Activated naive CD4-positive, alpha-beta T cell treated with anti-CD3 and anti-CD28 coated beads, Interleukin-2, amount 50 U/mL, for 72 hours (primary cell): ENCODE measurements at places on chromosomes 3 and 15. TPM values are rescaled to one million over a fixed set of nuclear protein-coding genes. Genes with fewer than 3 reads are reported as not detected.

DNA sequence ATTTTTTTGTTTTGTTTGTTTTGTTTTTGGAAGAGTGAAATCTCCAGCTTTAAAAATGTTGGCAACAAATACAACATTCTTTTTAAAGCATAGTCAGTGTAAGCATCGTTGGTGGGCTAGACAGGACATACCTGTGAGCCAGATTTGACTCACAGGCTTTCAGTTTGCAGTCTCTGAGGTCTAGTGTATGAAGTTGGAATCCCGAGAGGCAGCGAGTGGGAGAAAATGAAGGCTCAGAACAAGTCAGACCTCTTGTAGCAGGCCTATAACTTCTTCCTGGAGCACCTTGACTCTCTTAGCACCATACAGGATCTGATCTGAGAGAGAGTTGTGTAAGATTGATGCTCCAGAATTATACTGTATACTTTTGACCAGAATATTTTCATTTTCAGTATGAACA, 60.2 kb downstream of the CNTN4 start:
- DNase-seq, result no peak

DNA sequence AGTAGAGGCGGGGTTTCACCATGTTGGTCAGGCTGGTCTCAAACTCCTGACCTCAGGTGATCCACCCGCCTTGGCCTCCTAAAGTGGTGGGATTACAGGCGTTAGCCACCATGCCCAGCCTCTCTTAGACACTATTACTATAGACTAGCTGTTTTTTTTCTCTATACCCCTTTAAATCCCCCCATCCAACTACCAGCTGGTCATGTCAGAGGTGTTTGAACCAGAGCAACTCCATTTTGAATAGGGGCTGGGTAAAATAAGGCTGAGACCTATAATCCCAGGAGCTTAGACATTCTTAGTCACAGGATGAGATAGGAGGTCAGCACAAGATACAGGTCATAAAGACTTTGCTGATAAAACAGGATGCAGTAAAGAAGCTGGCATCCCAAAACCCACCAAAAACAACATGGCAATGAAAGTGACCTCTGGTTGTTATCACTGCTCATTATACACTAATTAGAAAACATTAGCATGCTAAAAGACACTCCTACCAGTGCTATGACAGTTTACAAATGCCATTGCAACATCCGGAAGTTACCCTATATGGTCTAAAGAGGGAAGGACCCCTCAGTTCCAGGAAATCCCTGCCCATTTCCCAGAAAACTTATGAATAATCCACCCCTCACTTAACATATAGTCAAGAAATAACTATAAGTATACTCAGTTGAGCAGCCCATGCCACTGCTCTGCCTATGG, 57.8 kb upstream of the GPD1L start:
- DNase-seq, result no peak

DNA sequence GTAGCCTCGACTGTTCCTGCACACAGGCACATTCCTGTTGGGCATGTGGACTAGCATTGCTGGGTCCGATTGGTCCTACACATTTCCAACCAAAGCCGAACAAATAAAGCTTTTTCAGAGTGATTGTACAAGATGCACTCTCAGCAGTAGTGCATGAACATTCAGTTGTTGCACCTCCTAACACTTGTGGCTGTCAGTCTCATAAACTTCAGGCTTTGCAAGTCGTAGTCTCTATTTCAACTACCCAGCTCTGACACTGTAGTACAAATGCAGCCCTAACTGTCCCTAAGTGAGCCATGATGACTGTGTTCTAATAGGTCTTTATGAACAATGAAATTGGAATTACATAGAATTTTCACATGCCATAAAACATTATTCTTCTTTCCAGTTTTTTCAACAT, 281.7 kb upstream of the ATP10A start:
- DNase-seq, result no peak

DNA sequence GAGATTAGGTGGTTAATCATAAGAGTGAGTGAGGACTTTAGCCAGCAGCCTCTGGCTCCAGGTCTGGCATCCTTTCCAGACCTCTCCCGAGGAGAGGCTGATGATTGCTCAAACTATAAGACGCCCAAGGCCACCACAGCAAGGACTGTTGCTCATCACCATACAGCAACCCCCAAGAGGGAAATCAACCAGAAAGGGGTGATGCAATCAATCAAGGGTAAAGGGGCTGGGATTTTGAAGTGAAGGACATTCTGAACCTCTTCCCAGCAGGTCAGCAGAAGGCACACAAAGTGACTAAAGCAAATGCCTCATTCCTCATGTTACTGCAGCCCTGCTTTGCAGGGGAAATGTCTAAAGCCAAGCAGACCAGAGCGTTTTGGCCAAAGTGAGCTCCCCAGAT, 247.3 kb upstream of the IGF1R start:
- DNase-seq, result no peak

- no peak for DNase-seq
Measured at GRCh38 chr3:187946981-187947380, 201.7 kb upstream of the BCL6 start.

- DNase-seq, result no peak
Measured at GRCh38 chr15:58546066-58546591, 114.3 kb downstream of the LIPC start.

DNA sequence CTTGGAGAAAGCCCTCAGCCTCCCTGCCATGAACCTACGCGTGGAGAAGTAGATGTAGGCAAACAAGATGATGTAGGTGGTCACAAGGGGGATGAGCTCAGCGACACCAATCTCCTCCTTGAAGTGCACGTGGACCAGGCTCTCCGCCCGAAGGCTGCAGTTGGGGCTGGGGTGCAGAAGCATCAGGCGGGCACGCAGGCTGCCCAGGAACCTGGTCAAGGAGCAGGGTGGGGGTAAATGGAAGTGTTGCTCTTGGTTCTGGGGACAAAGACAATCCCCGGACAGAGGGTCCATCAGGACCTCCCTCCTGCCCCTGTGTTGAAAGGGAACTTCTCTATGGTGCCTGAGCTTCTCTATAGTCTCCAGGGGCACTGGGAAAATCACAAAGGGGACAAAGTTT, 45.1 kb downstream of the PTPN23 start:
- DNase-seq, result no peak

DNA sequence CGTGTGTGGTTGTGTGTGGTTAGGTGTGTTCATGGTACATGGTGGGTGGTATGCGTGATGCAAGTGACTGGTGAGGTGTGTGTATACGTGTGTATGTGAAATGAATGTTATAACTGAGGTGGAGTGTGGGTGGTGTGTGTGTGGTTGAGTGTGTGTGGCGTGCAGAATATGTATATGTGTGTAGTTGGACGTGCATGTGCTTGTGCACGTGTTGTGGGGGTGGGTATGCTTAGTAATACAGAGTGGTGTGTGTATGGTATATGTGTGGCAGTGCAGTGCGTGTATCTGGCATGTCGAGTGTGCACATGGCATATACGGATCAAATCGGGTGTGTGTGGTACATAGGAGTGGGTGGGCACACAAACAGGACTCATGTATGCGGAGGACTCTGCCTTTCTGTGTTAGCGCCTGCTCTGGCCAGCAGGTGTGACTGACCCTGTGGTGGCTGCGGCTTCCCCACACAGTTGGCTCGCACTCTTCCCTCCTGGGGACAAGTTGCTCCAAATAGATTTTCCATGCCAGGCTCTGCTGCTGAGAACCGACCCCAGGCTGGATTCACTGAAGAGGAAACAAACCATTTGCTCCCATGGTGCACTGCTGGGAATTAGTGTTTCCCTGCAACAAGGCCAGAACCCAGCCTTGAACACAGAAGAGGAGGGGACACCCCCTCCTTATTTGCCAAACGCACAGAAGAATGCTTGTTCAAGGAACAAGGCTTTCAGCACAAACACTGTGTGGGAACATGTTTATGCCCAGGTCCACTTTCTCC, 1.2 kb upstream of the C3orf70 start:
- no peak for DNase-seq

DNA sequence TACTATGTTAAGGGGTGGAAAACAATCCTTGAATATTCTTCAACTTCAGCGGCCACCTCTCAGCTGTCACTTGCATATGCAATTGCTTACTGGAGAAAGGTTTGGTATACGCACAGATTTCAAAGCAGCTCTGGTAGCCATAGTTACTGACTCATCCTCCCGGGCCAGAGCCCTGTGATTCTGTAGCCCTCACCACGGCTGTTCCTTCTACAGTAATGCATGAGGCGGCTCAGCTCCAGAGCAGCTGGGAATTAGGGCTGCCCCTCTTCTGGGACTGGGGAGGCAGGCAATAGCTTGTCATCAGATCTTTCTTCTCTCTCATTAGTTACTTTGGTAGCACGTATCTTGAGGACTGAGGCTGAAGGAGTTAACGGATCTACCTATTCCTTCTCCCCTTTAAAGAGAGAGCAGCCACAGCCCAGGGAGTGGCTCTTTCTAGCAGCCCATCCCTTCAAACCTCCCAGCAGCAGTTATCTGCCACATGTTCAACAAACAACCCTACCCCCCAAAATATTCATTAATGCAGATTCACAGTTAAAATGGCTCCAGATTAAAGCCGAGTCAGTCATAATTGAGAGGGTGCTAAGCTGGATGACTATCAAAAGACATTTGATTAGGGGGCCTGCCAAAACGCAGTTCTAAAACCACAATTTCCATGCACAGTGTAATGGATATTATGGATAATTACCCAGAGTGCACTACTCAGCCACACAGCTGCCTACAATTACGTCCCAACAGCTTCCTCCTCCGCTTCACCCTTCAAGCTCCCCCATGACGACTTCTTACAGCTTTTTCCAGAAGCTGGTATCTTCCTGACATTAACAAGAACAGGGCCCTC, 54.7 kb downstream of the ETV5 start:
- no peak for DNase-seq

DNA sequence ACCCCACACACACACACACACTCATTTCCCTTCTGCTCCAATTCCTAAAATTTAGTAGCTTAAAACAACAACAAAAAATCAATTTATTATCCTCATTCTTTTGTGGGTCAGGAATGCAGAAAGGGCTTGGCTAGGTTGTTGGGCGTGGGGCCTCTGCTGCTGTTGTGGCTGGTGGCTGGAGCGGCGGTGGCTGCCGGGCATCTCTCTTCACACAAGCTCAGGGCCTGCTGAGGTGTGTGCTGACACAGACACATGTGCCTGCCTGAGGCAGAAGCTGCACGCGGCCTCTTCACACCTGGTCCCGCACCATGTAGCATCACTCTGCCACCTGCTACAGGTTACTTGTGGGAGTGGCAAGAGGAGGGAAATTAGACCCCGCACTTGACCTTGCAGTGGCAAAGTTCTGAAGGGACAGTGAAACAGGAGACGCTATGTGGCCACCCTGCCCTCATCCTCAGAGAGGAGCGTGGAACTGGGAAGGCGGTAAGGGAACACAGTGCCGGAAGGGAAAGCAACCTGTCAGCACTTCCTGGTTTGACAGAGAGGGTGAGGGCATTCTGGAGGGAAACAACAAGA, 64.0 kb upstream of the PRR20G start:
- no peak for DNase-seq

DNA sequence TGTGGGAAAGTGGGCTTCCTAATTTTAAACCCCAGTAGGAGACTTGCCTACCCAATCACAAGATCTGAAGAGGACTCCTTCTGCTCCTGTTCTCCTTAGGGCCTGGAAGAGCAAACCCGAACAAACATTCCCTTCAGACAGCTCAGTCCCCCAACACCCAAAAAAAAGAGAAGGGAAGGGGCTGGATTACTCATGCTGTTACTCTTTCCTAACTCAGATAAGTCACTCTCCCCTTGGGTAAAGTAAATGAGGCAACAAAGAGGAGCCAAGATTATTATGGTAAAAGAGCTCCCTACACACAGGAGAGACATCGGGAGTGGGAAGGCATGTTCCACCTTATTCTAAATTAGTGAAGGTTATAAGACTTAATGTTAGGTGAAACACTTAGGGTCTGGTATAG, 18.1 kb upstream of the LEKR1 start:
- DNase-seq, result no peak

GRCh38 chr3:53250453-53250852, 5.4 kb downstream of the TKT start:
- DNase-seq, result no peak

DNA sequence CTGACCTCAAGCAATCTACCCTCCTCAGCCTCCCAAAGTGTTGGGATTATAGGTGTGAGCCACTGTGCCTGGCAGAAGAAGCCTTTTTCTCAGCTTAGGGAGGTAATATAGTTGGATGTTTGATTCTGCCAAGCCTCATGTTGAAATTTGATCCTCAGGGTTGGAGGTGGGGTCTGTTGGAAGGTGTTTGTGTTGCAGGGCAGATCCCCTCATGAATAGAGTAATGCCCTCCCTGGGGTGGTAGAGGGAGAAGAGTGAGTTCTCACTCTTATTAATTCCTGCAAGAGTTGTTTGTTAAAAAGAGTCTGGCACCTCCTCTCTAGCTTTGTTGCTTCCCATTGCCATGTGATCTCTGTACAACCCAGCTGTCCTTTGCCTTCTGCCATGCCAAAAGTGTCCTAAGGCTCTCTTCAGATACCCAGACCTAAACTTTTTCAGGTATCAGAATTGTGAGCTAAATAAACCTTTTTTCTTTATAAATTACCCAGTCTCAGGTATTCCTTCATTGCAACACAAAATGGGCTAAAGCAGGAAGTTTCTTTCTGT, 16.4 kb downstream of the NECTIN3 start:
- DNase-seq, result no peak

- DNase-seq, result no peak
Measured at GRCh38 chr15:31276596-31277298, 49.9 kb upstream of the KLF13 start.

DNA sequence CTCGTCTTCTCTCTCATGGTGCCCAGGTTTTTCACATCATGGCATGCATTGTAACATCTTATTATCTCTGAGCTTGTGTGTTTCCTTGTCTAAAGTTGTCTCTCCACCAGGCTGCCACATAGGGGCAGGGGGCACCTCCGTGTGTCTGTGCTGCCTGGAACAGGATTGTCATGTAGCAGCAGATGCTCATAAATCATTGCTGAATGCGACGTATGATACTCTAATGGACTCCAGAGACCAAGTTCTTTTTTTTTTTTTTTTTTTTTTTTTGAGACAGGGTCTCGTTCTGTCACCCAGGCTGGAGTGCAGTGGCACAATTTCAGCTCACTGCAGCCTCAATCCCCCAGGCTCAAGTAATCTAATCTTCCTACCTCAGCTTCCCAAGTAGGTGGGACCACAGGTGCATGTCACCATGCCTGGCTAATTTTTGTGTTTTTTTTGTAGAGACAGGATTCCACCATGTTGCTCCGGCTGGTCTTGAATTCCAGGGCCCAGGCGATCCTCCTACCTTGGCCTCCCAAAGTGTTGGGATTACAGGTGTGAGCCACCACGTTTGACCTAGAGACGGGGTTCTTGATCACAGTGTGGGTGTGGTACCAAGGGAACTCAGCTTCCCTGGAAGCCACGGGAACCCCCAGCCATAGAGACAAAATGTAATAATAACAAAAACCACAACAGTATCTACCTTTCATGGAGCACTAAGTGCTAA, 4.7 kb upstream of the DNASE1L3 start:
- DNase-seq, result no peak

Gene SRGAP3
- total RNA-seq, result 4.4 TPM

Gene RHO
- not detected for total RNA-seq

Gene C2CD4A
- total RNA-seq, result 0.20 TPM

Gene SLC12A1
- not detected for total RNA-seq

Gene INSYN1
- not detected for total RNA-seq

Gene HDGFL3
- total RNA-seq, result 26.3 TPM

Gene LRRC2
- total RNA-seq, result not detected

Gene AQP9
- total RNA-seq, result not detected
